Lower lobe of right lung (tissue), 2 donors: ENCODE measurements at places on chromosomes 5 and 9. TPM values are rescaled to one million over a fixed set of nuclear protein-coding genes. Genes with fewer than 3 reads are reported as not detected.

- no peaks in the 10 kb centered on the region for H3K36me3 ChIP-seq
- DNase-seq: no peak
- no peaks in the 10 kb centered on the region for H3K27me3 ChIP-seq
- H3K4me3 ChIP-seq: no peak overlapping the region
- H3K4me1 ChIP-seq: no peaks in the 10 kb centered on the region
These were observed 91.6 kb downstream of the CARTPT start for GRCh38 chr5:71810471-71811195.

GRIA1 gene
- total RNA-seq: 10.3 TPM

NUTM2G gene
- total RNA-seq: not detected

DBH gene
- total RNA-seq: not detected

TAF11L9 gene
- total RNA-seq: not detected

- no peaks in the 10 kb centered on the region for H3K36me3 ChIP-seq
- no peak for DNase-seq
- H3K4me3 ChIP-seq: no peak overlapping the region
These were observed 34.6 kb downstream of the SLC9A3 start for GRCh38 chr5:489689-490080.
